ENCODE measurements at places on chromosomes 1 and 21.

DNA sequence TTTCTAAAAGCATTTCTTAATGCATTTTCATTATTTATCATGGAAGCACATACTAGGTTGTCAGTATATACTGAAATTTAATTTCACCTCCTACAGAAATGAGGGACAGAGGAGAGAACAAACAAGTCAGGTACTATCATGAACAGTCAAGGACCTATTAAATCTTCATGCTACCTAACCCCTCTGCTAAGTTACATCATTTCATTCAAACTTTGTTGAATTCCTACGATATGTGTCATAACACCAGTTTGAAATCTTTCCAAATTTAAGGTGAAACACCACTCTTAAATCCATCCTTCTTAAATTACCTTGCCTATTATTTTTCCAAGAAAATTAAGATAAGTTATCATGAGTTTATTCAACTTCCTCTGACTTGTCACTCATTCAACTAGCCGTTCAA, 78.9 kb downstream of the DENND1B start:
- DNase-seq: no peak

- DNase-seq: no peak
These were observed 21.6 kb downstream of the RIPK4 start for GRCh38 chr21:41745026-41745820.

- no peak for DNase-seq
These were observed 49.8 kb downstream of the KCNT2 start for GRCh38 chr1:196558411-196558810.

GRCh38 chr1:162605225-162605927, 26.9 kb upstream of the DDR2 start:
- DNase-seq: no peak

- DNase-seq: no peak
These were observed 16.6 kb downstream of the ADARB1 start for GRCh38 chr21:45090966-45091365.

DNA sequence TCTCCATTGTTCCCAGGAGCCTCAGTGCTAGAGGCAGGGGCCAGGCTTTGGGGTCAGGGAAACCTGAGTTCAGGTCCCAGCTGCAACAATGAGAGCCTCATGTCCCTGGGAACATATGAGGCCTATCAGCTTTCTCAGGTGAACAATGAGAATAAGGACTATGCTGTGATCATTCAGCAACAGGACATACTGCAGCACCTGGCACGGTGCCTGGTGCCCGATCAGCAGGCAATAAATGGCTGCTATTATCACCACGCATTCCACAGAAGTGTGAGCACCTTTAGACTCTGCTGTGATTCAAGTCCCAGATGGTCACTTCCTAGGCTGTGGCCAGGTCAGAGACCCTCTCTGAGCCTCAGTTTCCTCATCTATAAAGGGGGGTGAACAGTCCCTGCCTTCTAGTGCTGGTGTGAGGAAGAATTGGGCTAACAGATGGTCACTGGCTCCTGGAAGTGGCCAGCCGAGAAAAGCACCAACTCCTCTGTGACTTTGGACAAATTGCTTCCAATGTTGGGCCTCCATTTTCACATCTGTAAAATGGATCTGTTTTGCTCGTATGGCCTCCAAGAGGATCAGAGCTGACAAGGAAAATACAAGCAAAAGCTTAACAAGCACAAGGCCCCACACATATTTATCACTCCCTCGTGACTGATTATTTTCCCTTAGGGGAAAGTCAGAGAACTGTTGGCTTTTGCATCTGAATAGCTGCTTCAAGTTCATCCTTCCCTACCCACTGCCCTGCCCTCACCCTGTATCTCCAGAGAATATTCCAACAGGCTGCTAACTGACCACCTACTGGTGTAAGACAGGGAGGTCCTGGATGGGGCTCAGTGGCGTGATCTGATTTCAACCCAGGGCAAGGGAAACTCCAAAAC, 1.1 kb downstream of the SLC5A9 start:
- DNase-seq: no peak

GRCh38 chr1:34590211-34590623, 164.6 kb upstream of the GJB5 start:
- no peak for DNase-seq

- peak; percentile 69 for DNase-seq
These were observed at the start of gene PTPN7 for GRCh38 chr1:202160377-202160940. Gene PTPN7, minus strand, starts transcription at chr1:202160602. Its CDS starts 1,200 bp downstream, at chr1:202159402.

GRCh38 chr1:168693197-168693871, 35.7 kb downstream of the DPT start:
- DNase-seq: no peak

DNA sequence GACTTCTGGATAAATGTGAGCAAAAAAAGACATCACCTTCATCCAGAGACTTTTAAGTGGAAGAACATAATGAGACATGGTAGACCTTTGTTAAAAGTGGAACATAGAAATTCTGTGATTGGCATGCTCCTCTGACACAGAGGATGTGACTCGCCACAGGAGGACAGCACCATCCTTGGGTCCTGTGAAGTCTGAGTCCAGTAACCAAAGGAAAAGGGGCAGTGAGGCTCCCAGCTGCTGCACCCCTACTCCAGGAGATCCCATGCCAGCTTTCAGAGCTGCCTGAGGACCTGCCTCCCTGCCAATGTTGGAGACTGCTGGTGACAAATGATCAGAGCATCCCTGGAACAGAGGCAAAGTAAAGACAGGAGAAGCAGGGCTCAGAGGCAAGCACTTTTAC, 136.2 kb downstream of the BRINP2 start:
- DNase-seq: no peak

GRCh38 chr1:78672428-78672827, 22.8 kb downstream of the IFI44 start:
- no peak for DNase-seq

DNA sequence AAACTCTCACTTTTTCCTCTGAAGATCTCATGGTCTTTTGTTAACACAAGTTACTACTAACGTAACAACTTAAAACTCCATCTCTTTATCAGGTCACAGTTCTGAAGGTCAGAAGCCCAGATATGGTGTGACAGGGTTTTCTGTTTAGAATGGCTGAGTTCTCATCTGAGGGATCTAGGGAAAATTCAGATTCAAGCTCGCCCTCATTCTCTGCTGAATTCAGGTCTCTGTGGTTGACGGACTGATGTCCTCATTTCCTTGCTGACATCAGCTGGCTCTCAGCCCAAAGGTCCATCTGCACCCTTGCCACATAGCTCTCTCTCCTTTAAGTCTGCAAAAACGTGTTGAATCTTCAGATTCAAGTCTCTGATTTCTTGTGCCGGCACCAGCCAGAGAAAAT, 6.1 kb upstream of the NTPCR start:
- DNase-seq: no peak

DNA sequence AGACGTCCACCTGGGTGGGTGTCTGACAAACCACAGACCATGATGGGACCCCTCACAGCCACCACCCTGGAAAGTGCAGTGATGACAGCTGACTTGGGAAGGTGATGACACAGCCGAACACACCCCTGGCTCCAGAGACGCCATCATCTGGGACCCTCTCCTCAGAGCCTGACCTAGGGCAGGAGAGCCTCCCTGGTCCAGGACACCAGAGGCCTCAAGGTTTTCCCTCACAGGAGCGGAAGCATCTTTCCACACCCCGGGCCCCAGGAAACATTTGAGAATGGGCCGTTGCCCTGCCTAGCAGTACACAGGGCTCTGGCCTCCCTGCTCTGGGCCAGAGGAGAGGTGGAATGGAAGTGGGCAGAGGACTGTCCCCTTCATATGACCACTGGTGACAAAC, 79.7 kb downstream of the SYT2 start:
- no peak for DNase-seq

DNA sequence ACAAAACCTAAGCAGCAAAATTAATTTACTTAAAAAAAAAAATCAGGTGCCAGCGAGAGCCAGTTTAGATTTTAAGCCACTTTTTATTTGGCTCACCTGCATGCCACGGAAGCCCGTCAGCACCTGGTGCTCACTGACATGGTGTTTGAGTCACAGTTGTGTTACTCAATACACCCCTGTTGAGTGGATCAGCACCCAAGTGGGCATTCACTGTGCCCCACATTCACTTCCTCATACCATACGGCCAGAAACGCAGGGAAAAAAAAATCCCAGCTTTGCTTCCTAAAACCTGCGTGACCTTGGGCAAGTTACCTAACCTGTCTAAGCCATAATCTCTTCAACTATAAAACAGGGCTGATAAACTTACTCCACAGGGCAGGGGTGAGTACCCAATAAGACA, 42.8 kb upstream of the SIM2 start:
- DNase-seq: no peak

DNA sequence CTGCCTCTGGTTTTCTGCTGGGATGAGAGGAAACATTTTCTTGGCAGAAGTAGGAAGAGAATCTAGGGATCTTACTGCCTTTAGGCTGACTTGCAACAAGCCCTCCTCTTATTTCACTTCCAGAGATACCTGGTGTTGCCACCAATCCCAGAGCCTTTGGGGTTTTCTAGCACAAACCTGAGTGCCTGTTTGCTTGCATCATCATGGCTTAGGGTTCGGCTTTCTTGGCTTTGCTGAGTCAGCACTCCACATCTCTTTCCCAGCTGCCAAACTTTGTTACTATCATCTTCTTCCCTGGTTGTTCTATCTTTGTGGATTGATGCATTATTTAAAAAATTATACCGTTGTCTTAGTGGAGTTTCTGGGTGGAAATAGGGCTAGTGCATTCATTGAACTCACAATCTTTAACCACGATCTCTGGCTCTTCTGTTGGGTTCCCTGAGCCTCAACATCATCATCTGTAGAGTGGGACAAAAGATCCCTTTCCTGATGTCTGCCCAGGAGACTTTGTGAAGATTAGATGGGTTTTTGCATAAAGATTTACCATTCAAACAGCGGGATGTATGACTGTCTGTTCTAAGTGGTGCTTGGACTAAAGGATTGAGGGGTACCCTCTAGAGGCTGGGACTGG, 76.6 kb upstream of the SELENON start:
- no peak for DNase-seq

GRCh38 chr1:16092923-16093511, 19.6 kb upstream of the FAM131C start:
- no peak for DNase-seq

DNA sequence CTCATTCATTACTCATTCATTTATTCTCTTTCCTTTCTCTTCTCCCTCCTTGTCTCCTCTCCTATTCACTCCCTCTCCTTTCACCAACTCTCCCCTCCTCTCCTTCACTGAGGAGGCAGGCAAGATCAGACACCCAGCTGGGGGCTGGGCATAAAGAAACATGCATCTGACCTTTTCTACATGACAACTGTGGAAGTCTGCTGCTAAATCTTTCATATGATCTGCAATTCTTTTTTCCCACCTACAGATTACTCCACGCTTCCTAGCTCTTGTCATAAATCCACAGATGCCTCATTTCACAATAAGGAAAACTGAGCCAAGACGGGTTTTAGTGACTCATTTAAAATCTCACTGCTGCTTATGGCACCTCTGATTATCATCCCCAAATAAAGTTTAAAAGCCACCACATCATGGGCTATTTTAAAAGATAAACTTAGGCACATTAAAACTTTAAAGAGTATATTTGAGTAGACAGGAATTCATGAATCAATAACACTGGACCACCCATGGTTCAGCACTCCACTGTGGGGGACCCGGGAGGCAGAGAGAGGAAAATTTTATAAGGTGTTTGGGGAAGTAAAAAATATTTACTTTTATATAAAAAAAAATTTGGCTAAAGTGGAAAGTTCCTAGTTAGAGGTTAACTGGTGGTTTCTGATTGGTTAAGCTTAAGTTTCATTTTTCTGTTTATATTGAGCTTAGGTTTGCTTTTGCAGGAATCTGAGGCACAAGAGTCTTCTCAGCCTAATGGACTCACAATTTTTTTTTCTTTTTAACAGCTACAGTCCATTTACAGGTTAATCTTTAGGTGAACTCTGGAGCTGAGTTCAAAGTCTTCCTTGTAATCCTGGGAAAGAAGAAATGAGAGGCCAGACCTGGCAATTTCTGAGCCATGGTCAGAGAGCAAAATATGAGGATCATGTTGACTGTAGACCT, 55.8 kb upstream of the DNAH14 start:
- DNase-seq: no peak

DNA sequence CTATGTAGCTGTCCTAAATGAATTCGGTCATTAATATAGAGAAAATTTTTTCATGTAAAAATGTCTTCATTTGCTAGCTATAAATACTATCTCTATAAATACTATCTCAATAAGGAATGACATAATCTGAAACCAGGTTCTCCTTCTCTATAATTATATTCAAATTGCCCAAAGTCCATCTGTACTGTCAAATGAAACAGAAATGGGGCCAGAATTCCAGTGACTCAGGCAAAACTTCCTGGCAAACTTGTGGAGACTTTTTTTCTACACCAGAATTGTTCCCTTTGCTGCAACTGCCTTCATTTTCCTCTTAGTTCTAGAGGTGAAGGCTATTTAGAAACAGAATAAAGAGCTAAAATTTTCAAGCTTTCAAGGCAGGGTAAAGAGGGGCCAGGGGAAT, 152.5 kb downstream of the KCNH1 start:
- DNase-seq: no peak

GRCh38 chr1:153832293-153832692, 57.1 kb downstream of the SLC27A3 start:
- DNase-seq: no peak

- DNase-seq: no peak
These were observed 437.9 kb downstream of the MATN1 start for GRCh38 chr1:30285501-30285932.

DNA sequence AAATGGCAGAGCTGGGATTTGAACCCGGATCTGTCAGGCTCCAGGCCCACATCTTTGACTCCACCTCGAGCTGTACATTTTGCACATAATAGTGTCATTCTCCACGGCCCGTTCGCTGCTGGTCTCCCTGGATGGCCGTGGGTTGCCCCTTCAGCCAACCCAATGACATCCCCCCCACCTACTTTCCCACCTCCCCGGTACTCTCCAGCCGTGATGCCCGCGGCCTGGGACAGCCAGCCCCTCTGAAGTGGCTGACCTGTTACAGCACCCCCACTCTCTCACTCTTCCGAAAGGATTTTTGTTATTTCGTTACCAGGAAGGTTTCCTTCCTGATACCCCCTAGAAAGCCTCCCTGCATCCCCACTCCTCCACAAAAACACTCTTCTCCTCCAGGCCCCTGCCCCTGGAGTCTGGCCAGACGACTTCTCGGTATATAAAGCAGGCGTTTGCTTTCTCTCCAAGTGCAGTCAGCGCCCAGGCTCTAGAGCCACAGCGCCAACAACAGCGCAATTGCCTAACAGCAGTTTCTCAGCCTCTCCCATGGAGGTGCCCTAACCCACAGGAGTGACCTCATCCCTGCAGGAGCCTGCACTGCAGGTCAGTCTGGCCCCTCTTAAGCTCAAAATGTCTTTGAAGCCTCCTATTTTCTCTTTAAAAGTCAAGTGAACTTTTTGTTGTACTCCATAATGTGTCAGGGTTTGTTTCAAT, 14.5 kb upstream of the GJB5 start:
- DNase-seq: no peak

DNA sequence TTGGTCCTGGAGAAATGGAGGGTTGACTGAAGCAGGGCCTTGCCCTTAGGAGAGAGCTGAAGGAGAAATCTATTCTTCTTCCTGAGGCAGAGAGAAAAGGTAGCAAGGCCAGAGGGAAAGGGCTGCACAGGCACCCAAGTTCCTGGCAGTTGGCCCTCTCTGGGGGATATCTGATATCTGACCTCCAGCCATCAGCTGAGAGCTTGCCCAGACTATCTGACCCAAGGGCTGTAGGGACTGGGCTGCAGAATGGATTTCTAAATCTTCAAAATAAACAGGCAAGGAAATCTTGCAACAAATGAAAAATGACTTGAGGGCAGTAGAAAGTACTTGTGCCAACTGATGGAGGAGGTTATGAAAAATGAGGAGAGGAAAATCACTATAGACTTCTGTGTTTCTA, 498 bp upstream of the CLCA2 start:
- no peak for DNase-seq

- DNase-seq: no peak
These were observed 279.5 kb downstream of the KIF26B start for GRCh38 chr1:245434280-245434679.

- peak; percentile 16 for DNase-seq
These were observed 13.0 kb downstream of the CHIT1 start for GRCh38 chr1:203216274-203217138.
